ENCODE measurements at places on chromosomes 3 and 15.

DNA sequence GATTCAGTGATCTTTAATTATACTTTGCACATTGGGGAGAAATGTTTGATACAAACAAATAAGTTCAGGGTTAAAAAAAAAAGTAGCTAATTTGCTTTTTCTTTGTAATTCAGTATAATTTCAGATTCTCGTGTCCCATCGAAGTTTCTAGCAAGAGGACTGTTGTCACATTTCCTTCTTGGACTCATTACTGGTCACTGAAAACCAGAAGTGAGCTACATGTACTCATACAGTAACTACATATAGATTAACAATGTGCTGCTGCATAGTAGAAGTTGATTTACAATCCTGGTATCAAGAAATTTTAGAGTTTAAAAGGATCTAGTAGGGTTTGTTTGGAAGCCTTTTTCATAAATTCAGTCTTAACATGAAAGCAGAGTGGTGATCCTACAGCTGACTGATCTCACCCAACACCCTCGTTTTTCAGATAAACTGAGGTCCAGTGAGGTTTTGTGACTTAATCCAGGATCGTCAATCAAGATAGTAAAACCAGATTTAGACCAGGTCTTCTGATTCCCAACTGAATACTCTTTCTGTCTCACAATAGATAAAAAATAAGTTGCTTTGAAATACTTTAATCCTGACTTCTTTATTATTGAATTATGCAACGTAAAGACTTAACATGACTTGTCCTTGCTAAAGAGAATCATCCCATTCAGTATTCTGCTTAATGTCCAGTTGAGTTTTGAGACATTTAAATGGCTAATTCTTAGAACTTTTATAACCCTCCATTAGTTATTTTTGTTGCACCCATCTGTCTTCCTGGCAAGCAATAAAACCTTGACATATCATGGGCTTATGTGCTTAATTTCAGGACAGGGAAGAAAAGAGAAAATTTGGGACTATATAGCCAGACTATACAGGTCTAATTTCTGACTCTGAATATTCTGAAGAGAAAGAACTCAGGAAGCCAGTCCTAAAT is 2.8 kb downstream of the SEC62 start:
- no peak for DNase-seq

DNA sequence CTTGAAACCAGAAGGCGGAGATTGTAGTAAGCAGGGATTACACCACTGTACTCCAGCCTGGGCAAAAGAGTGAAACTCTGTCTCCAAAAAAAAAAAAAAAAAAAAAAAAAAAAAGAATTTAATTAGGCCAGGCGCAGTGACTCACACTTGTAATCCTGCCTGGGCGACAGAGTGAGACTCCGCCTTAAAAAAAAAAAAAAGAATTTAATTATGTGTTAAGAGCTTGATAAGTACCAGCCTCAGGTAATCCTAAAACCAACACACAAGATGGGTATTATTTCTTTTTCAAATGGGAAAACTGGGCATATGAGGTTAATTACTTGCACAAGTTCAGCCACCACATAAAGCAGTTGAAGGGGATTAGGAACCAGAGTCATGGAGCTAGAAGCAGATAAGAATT is 49.0 kb downstream of the PBRM1 start:
- DNase-seq, result no peak

- DNase-seq, result no peak
Measured at GRCh38 chr3:114878114-114878839, 268.8 kb downstream of the ZBTB20 start.

GRCh38 chr3:196168808-196169391 is 42.3 kb downstream of the ZDHHC19 start:
- DNase-seq, result no peak

DNA sequence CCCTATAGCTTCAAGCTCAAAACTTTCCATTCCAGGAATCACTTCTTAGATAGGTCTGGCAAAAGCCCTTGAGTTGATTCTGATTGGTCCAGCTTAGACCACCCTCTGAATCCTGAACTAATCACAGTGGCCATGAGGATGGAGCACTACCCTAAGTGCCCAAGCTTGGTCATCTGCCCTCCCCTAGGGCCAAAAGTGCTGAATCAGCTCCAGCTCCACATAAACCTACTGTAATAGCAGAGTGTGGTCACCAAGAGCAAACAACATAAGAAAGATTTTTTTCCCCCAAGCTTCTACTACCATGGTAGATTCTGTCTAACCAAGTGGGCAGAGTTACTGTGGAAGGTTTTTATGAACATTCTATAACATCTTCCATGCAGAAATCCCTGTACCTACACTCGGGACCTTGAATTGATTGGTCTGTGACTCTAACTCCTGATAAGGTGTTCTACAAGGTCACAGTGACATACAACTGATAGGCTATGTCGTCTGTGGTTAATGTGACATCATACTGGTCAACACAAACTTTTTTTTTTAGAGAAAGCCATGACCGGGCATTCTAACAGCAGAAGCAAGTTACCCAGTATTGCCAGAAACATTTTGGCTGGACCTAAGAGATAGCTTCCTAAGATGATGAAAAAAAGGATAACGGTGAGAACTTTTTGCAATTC is 320.9 kb downstream of the MAGI1 start:
- no peak for DNase-seq

DNA sequence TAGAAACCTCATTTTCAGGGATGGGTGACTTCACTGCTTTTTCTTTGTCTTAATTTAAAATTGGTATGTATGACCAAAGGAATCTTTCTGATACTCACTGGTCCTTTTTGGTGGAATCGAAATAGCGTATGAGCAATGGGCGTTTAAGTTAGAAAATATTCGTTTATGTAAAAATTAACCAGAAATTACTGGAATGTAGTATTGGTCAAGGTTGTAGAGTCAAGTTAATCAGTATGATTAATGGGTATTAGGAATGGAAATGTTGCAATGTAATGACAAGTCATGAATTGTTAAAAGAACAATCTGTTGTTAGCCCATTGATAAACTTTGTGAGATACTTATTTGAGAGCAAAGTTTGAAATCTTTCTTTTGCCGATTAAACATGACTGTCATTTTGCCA is 36.9 kb downstream of the AKAP13 start:
- DNase-seq, result no peak

GRCh38 chr3:20376665-20377217 is 190.7 kb upstream of the SGO1 start:
- DNase-seq, result no peak

DNA sequence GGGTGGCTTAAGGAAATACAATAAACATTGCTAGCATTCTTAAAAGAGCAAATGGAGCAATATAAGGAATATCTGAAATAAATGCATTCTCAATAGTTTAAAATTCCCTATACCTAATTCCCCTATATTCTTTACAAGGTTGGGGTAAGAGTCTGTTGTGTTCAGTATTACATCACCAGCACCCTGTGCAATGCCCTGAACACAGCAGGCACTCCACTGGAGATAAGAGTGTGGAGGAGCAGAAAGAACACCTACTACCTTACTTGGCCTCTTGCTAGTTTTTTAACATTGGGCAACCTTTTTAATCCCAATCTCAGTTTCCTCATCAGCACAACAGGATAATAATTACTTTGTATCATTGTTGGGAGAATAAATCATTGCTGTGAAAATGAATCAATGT is 140.2 kb upstream of the PLXND1 start:
- DNase-seq, result no peak

DNA sequence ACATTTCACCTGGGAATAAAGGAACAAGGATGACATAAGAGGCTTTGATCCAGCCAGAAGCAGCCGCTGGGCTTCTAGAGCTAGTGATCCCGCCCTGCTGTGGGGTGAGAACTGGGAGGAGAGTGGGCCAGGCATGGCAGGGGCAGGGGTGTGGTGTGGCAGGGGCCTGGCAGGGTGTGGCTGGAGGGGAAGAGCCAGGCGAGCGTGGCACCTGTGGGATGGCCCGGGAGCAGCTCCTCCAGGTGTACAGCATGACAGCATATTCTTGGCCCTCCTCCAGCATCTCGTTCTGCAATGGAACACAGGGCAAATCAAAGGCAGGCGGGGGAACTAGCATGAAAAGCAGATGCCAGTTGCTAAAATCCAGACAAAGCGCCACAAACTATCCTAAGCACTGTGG is 35.5 kb downstream of the CYFIP1 start:
- no peak for DNase-seq

DNA sequence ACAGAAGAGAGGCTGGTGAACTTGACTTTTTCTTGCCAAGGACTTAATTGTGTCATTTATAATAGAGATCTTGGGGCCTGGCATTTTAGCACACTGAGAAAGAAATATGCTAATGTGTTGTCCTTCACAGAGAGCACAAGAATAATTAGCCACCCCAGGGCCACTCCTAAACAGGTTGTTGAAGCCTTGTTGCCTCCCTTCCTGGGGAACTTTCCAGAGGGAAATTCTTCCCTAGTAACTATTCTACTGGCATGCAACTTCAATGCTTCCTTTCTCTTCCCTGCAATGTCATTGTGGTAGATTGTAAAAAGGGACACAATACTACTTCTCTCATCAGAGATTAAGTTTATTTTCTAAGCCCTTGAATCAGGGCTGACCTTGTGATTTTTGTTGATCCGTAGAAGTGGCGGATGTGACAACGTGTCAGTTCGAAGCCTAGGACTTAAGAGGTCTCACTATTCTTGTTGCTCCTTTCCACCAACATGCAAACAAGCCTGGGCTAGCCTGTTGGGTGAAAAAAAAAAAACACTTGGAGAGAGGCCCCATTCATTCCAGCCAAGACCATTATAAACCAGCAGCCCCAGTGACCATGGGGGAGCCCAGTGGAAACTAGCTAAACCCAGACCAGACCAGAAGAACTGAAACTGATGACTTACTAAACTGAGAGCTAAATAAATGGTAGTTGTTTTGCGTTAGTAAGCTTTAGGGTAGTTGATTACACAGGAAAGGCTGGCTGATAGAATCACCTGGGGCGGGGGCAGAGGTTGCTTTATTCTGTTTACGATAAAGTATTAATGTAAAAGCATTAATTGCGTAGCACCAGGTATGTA is 287.2 kb downstream of the SHQ1 start:
- no peak for DNase-seq

GRCh38 chr3:85433319-85433718 is 474.5 kb downstream of the CADM2 start:
- DNase-seq, result no peak

DNA sequence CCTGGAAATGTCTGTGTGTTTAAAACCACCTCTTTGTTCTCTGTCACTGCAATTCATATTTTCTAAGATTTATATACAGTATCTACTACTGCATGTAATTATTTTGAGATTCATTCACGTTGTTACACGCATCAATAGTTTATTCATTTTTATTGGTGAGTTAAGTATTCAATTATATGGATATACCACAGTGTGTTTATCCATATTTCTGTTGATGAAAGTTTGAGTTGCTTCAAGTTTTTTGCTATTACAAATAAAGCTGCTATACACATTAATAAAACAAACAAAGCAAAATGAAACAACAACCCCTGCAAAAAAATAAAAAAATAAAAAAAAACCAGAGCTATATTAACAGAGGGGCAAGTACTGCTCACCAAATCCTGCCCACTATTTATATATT is 122.3 kb downstream of the NR2E3 start:
- DNase-seq, result no peak

DNA sequence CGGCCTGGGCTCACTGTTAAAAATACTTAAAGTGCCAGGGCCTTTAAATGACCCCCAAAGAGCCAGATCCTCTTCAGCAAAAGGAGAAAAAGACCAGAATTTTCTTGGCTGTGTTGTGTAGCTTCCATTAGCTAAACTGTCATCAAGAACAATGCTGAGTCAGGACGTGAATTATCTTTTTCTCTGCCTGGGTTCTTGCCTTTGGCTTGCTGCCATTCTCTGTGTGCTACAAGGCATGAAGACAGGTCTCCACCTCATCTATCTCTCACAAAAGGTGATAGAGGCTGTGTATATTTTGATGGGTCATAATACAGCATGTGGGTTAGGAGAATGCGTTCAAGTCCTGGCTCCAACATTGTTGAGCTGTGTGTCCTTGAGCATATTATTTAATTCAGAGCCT is 52.4 kb upstream of the SELENOK start:
- no peak for DNase-seq

GRCh38 chr3:34200576-34200975 is 402.1 kb downstream of the PDCD6IP start:
- DNase-seq, result no peak

GRCh38 chr3:46212101-46212500 is 4.0 kb upstream of the CCR1 start:
- no peak for DNase-seq

- no peak for DNase-seq
Measured at GRCh38 chr15:33586786-33587697, 276.3 kb downstream of the RYR3 start.

- no peak for DNase-seq
Measured at GRCh38 chr15:60580650-60581376, 101.9 kb upstream of the ICE2 start.

- no peak for DNase-seq
Measured at GRCh38 chr3:42486814-42487565, 15.5 kb upstream of the VIPR1 start.

- no peak for DNase-seq
Measured at GRCh38 chr3:118970819-118971218, 63.8 kb downstream of the IGSF11 start.

GRCh38 chr15:46676233-46677206 is 1040.8 kb upstream of the SEMA6D start:
- DNase-seq, result no peak

- DNase-seq, result peak; percentile 28
Measured at GRCh38 chr3:195908694-195909581, 587 bp upstream of the TNK2 start.

GRCh38 chr15:79811406-79812405 is 85.1 kb downstream of the MTHFS start:
- DNase-seq, result no peak

DNA sequence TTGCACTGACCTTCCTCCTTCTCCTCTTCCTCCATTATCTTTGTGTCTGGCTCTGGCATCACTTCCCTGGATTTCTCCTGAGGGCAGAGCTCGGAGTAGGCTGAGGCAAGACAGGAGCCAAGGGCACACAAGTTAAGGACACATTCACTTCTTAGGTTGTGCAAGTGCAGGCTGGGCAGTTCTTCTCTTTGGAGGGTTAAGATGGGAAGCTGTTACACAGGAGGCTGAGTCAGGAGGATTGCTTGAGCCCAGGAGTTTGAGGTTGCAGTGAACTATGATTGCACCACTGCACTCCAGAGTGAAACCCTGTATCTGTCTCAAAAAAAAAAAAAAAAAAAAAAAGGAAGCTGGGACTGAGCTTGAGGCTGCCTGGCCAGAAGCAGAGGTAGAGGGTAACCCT is 176.2 kb upstream of the ANKRD28 start:
- no peak for DNase-seq

- DNase-seq, result no peak
Measured at GRCh38 chr3:105397974-105398373, 31.3 kb downstream of the ALCAM start.

GRCh38 chr3:72401005-72401545 is 447.2 kb downstream of the SHQ1 start:
- DNase-seq, result no peak

Data from endothelial cell of umbilical vein (primary cell).